Breast epithelium (tissue), 4 donors: ENCODE measurements at places on chromosomes 12 and 14.

- H3K27ac ChIP-seq, result peak overlapping the region; percentile 71
- H3K36me3 ChIP-seq, result no peaks in the 10 kb centered on the region
- no peak for DNase-seq
- no peaks in the 10 kb centered on the region for H3K27me3 ChIP-seq
- no peaks in the 10 kb centered on the region for H3K4me1 ChIP-seq
Observed at GRCh38 chr12:54561164-54561563, 11.8 kb downstream of the PDE1B start.

- no peak overlapping the region for H3K4me3 ChIP-seq
- no peak for DNase-seq
- H3K36me3 ChIP-seq, result no peaks in the 10 kb centered on the region
- no peaks in the 10 kb centered on the region for H3K4me1 ChIP-seq
- no peaks in the 10 kb centered on the region for H3K27me3 ChIP-seq
- H3K27ac ChIP-seq, result no peak overlapping the region
Observed at GRCh38 chr12:34406228-34406995, 384.1 kb downstream of the ALG10 start.

DNA sequence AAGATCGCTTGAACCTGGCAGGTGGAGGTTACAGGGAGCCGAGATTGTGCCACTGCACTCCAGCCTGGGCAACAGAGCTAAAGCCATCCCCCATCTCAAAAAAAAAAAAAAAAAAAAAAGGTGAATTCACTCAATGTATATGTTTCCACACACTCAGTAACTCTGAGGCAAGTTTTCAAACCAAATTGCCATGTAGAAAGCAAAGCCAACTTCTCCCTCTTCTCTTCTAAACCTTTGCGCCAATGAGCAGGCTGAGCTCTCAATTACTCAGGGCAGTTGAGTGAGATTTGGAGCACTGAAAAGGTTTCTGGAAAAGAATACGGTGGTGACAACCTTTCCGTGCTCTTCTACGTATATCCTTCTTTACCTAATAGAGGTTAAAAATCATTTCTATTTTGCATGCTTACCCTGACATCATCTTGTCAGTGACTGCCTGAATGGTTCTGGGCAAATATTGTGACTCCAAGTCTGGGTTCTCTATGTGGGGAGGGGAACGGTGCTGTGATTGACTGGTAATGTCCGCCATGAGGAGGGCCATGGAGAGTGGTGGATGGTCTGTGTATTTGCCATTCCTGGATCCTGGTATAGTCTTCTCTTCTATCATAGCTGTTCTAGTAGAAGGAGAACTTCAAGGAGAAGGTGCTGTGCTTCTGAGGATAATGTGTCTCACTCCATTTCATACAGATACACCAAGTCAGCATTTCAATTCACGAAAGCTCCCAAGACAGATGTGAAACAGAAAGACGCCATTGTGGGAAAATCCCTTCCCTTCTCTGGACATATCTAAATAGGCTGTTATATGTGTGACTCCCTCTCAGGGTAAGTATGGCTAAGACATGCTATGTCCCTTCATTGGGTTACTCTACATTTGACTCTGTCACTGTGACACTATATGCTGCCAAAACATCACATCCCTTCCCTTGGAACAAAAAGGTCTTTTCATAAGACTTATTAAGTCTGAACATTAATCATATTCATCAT, 46.2 kb upstream of the MED13L start:
- peaks cover 5% of the 10 kb centered on the region for H3K4me1 ChIP-seq
- H3K27me3 ChIP-seq, result no peaks in the 10 kb centered on the region

GRCh38 chr12:79933532-79934264, 1.2 kb downstream of the PPP1R12A start:
- no peaks in the 10 kb centered on the region for H3K27me3 ChIP-seq
- H3K4me1 ChIP-seq, result no peaks in the 10 kb centered on the region
- H3K36me3 ChIP-seq, result no peaks in the 10 kb centered on the region
- DNase-seq, result no peak

GRCh38 chr14:94344389-94344788, 21.3 kb upstream of the SERPINA6 start:
- no peak overlapping the region for H3K27ac ChIP-seq
- no peaks in the 10 kb centered on the region for H3K36me3 ChIP-seq

GRCh38 chr12:2756756-2757155, 38.0 kb upstream of the FKBP4 start:
- no peaks in the 10 kb centered on the region for H3K4me1 ChIP-seq
- no peak overlapping the region for H3K4me3 ChIP-seq
- H3K27ac ChIP-seq, result no peak overlapping the region
- H3K27me3 ChIP-seq, result no peaks in the 10 kb centered on the region
- no peak for DNase-seq

DNA sequence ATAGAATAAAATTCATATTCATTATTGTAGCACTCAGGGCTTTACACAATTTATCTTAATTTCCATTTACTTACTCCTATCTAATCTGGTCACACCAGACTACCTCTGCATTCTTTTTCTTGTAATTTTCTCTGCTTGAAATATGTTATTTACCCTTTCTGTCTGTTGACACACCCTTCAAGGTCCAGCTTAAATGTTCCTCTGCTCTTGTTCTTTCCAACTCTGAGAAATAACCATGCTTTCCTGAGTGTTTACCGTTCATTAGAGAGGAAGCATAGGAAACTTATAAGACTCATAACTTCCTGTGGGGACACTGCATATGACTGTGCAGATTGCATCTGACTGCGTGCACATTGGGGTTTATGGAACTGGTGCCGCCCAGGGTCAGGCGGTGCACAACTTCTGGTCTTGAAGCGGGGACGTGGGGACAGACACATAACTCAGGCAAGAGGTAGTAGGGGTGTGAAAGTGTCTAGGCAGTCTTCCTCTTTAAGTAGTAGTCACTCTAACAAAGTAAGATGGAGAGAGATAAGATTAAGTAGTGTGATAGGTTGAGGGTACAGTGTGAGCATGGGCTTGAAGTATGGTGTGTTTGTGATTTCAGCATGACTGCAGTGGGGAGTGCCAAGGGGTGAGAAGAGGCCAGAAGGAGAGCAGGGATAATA, 42.6 kb upstream of the FOXJ2 start:
- DNase-seq, result no peak
- no peaks in the 10 kb centered on the region for H3K4me1 ChIP-seq
- no peaks in the 10 kb centered on the region for H3K36me3 ChIP-seq

GRCh38 chr14:72567226-72567625, 326.7 kb downstream of the DPF3 start:
- H3K4me3 ChIP-seq, result no peak overlapping the region
- H3K27ac ChIP-seq, result no peak overlapping the region
- no peaks in the 10 kb centered on the region for H3K4me1 ChIP-seq
- H3K27me3 ChIP-seq, result no peaks in the 10 kb centered on the region
- no peaks in the 10 kb centered on the region for H3K36me3 ChIP-seq

DNA sequence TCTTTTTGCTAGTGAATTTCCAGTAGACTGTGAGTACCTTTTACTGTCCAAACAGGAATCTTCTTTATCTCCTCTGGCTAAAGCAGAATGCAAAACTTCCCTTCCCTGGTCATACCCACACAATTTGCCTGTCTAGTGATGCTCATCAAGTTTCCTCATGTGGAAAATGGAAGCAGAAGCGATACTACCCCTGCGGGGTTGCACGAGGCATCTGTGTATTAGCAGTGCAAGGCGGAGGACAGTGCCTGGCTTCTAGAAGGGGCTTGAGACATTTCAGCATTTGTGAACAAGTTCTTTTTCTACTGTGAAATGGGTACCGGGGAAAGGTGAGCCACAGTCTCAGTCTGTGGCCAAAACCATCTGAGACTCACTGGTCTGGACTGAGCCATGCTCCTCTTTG, 340.9 kb downstream of the AACS start:
- DNase-seq, result no peak
- H3K36me3 ChIP-seq, result no peaks in the 10 kb centered on the region
- no peak overlapping the region for H3K4me3 ChIP-seq
- H3K4me1 ChIP-seq, result no peaks in the 10 kb centered on the region

- no peak overlapping the region for H3K27ac ChIP-seq
- H3K27me3 ChIP-seq, result no peaks in the 10 kb centered on the region
Observed at GRCh38 chr14:65496178-65496993, 83.9 kb downstream of the FUT8 start.

GRCh38 chr12:103560604-103561101, 26.4 kb upstream of the STAB2 start:
- no peaks in the 10 kb centered on the region for H3K36me3 ChIP-seq
- no peaks in the 10 kb centered on the region for H3K27me3 ChIP-seq
- no peak for DNase-seq

GRCh38 chr12:130737731-130738130, 21.6 kb upstream of the RIMBP2 start:
- DNase-seq, result no peak
- H3K4me1 ChIP-seq, result no peaks in the 10 kb centered on the region
- peaks cover 21% of the 10 kb centered on the region for H3K27me3 ChIP-seq
- H3K27ac ChIP-seq, result no peak overlapping the region
- no peak overlapping the region for H3K4me3 ChIP-seq
- H3K36me3 ChIP-seq, result no peaks in the 10 kb centered on the region

DNA sequence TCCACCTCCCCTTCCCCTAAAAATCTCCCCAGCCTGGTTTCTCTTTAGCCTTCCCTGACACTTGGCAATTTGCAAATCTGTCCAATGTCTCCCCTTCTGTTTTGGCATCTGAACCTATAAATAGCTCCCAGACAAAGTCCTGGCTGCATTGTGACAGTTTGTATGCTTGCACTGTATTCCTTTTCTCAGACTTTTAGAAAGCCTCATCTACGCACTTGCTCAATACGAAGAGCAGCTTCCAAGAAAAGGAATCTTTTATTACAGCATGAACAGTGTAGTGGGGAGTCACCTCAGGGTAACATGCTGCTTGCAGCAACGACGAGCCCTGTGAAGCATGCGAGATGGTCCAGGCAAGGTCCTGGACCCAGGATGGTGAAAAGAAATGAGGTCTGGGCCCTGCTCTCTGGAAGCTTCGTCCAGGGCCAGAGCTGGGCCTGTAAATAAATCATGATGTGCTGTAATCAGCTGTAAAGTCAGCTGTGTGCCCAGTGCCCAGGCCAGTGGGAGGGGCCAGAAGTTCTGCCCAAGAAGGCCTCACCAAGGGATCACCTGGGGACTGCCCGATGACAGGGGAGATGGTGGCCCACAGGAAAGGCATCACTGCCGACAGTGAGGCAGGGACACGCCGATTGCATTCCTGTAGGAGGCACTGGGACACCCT, 88.3 kb downstream of the RIN3 start:
- no peaks in the 10 kb centered on the region for H3K27me3 ChIP-seq
- H3K27ac ChIP-seq, result no peak overlapping the region
- H3K4me3 ChIP-seq, result no peak overlapping the region

- H3K4me1 ChIP-seq, result no peaks in the 10 kb centered on the region
- no peaks in the 10 kb centered on the region for H3K27me3 ChIP-seq
- H3K27ac ChIP-seq, result peak overlapping the region; percentile 76
- no peak overlapping the region for H3K4me3 ChIP-seq
- no peak for DNase-seq
- H3K36me3 ChIP-seq, result no peaks in the 10 kb centered on the region
Observed at GRCh38 chr14:63273717-63274655, 44.7 kb downstream of the GPHB5 start.

DNA sequence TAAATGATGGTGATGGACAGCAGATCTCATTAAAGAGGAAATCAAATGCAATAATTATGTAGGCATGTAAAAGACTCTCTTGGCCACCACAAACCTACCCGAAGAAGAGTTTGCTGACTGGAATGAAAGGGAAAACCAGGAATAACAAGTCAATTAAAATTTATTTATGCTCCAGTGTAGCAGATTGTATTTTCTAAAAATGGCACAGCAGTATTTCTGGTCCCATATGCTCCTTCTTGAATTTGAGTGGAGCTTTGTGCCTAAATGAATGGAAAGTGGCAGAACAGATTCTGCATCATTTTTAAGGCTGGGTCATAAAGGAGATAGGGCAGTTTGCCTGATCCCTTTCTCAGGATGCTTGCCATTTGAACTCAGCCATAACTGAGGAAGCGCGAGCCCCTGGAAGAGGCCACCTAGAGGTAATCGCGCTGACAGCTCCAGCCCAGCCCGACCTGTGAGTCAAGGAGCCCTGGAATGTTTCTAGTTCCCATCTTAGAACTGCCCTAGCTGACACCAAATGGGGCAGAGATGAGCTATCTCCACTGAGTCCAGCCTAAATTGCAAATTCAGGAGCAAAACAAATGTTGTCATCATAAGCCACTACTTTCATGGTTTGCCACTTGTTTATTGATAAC, 229.2 kb upstream of the TMTC1 start:
- H3K27ac ChIP-seq, result no peak overlapping the region
- no peaks in the 10 kb centered on the region for H3K4me1 ChIP-seq

DNA sequence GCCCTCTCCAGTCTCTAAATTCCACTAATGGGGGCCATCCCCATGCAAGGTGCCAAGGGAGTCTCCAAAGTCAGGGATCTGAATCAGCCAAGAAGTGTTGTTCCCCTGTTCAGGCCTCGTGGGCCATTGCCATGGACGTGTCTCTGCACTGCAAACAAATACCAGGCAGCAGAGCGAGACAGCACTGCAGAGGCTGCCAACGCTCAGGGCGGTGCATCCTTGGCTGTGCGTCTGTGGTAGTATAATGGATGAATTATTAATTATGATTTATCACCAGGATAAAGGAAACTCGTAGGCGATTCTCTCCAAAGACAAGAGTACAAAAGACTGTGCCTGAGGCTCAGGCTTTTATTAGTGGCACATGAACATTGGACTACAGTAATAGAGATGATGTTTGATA, 122.3 kb upstream of the NTF3 start:
- H3K36me3 ChIP-seq, result no peaks in the 10 kb centered on the region
- no peak overlapping the region for H3K27ac ChIP-seq
- H3K27me3 ChIP-seq, result peaks cover 15% of the 10 kb centered on the region
- H3K4me3 ChIP-seq, result no peak overlapping the region
- DNase-seq, result peak; percentile 69
- H3K4me1 ChIP-seq, result no peaks in the 10 kb centered on the region

DNA sequence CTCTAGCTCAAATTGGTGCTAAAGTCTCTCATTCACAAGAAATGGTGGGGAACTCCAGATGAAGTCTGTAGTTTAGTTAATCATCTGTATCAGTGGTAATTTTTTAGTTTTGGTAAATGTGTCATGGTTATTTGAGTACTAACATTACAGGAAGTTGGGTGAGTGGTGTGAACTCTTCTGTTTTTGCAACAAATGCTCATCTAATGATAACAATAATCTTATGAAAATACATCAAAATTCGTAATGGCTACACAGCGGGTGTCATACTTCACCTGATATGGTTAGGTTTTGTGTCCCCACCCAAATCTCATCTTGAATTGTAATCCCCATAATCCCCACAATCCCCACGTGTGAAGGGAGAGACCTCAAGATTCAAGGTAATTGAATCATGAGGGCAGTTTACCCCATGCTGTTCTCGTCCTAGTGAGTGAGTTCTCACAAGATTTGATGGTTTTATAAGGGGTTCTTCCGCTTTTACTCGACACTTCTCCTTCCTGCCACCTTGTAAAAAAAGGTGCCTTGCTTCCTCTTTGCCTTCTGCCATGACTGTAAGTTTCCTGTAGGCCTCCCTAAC, 209.3 kb upstream of the FOXN3 start:
- H3K27me3 ChIP-seq, result no peaks in the 10 kb centered on the region
- no peaks in the 10 kb centered on the region for H3K4me1 ChIP-seq
- H3K27ac ChIP-seq, result no peak overlapping the region
- H3K4me3 ChIP-seq, result no peak overlapping the region
